ENCODE measurements at places on chromosomes 16 and 17.

DNA sequence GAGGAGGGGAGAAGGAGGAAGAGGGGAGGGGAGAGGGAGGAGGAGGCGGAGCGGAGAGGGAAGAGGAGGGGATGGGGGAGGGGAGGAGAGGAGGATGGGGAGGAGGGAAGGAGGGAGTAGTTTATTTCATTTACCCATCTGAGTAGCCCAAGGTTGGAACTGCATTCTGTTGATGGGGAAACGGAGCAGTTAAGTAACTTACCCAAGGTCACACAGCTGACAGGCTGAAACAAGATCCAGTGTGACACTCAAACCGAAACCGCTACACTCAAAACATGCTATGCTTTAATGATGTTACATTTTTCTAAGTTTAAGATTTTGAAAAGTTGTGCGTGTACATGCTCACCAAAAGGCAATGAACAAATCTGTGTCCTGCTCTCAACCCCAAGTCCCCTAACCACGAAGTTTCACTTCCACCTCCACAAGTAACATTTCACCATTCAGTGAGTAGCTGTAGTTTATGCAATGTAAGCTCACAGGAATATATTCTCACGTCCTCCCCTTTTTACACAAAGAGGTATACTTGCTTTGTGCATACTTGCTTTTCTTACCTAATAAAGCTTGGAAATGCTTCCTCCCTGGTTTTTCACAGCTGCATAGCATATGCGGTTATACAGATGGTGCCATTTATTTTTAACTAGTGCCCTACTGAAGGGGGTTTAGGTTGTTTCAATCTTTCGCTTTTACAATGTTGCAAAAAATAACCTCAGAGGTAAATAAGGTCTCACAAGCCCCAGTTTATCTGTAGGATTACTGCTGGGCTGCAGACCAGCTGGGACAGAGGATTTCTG is 275.3 kb downstream of the PARN start:
- no peak for DNase-seq

DNA sequence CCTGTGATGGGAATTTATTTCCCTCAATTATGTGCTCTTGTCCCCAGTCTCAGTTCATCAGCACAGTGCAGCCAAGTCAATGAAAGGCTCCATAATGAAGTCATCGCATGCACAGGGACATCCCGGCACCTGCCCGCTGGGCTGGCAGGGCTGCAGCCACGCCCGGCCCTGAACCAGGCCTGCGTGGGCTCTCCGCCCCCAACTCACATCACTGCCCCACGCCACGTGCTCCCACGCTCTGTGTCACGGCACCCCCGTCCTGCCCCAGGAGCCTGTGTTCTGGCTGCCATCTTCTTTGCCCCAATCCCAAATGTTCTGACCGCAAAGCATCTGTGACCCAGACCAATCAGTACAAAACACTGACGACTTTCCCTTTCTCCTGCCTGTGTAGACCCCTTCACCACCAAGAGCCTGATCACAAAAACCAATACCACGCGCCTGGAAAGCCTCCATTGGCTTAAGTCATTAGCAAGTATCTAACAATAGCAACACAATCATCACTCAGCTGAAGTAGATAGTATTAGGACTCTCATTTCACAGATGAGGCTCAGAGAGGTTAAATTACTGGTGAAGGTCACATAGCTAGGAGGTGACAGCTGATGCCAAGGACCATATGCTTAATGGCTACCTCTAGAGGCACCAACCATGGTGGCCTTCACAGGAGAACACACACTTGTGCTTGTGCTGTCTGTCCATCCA is 202.5 kb downstream of the ZFHX3 start:
- DNase-seq, result no peak

DNA sequence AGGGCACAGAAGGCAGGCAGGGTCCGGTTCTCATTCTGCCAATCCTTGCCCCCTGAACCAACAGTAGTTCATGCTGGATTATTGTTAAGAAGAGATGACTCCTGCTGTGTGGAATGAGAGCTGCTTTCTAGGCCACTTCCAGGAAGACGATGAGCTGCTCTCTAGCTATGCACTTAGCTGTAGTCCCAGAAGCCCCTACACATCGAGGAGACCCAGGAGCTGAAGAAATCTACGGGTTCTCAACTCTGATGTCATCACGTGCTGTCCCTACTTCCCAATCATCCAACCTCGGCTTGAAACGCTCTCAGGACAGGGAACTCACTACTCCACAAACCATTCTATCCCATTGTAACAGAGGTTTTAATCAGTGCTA is 29.0 kb upstream of the EMP2 start:
- no peak for DNase-seq

GRCh38 chr17:27494192-27495091 is 38.2 kb downstream of the KSR1 start:
- DNase-seq, result no peak

- DNase-seq, result no peak
Measured at GRCh38 chr16:57503366-57503765, 17.1 kb upstream of the DOK4 start.

GRCh38 chr16:79062821-79063220 is 537.7 kb downstream of the MAF start:
- DNase-seq, result no peak

GRCh38 chr16:61057635-61058034 is 978.6 kb downstream of the CDH8 start:
- no peak for DNase-seq

DNA sequence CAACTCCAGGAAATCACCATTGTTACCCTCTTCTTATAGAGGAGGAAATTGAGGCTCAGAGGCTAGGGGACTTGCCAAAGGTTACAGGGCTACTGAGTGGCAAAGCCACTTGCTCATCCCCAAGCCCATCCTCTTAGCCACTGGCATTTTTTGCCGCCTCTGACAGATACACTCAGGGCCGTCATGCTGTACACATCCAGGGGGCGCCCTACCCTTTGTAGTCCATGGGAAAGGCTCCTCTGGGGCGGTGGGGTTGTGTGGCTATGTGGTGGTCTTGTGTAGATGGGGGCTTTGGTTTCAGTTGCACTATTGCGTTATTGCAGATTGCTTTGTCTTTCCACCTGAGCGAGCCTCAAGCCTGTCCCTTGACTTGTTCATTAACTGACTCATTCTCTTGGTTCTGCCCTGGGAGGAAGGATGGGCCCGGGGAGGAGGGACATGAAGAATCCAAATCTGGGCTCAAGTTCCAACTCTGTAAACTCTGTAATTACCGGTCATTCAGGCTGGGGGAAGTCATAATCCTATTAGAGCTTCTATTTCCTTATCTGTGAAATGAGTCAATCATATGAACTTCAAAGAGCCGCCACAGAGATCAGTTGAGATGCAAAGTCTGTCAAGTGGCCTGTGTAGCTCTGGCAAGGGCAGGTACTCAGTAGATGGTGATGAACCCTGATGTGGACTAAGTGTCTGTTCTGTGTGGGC is 2.8 kb downstream of the NOS2 start:
- DNase-seq, result no peak

DNA sequence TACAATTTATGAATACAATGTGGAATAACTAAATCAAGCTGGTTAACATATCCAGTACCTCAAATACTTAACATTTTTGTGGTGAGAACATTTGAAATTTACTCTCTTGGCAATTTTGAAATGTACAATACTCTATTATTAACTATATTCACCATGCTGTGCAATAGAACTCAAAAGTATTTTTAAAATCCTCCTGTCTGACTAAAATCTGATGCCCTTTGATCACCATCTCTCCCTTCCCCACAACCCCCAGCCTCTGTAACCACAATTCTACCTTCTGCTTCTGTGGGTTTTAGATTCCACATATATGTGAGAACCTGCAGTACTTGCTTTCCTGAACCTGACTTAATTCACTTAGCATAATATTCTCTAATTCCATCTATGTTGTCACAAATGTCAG is 71.6 kb upstream of the ALOX12 start:
- DNase-seq, result no peak

DNA sequence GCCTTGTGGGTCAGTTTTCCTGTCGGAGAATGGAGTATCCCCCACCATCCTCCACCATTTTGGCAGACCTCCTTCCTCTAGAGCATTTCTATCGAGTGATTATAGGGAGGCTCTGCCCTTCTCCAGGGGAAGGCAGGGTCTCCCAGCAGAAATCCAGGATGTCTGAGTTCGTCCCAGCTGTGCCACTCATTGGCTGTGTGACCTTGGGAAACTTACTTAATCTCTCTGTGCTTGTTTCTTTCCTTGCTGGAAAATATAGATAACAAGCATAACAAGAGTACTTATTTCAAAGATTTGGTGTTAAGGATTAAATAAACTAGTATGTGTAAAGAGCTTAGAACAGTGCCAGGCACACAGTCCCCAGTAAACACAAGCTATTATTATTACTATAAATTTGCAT is 14.8 kb downstream of the ATP2A3 start:
- DNase-seq, result no peak

- no peak for DNase-seq
Measured at GRCh38 chr17:57284583-57284982, 28.3 kb downstream of the MSI2 start.

DNA sequence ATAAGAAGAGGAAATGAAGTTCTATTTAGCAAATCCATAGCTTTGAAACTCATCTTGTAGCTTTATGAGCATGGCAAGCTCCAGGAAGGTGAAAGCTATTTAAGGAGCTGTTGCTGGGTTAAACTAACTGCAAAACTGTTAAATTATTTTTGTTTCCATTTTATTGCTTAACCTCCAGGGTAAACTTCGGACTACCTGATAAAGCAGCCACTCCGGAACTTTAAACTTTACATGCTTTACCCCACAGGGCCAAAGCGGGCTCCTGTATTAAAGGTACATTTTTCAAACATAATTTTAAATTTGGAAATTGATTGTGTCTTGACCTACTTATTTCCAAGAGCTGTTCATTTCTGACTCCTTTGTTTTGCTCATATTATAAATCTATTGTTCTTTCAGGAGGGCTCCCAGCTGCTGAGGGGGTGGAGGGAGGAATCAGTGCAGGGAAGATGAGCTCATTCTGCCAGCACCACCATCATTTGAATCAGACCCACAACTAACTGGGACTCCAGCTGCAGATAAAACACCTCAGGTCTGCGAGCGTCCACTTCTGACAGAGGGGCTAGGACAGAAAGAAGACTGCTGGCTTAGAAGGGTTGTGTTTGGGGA is 157.9 kb downstream of the IRX3 start:
- DNase-seq, result no peak

GRCh38 chr16:11756248-11756647 is 13.6 kb upstream of the TXNDC11 start:
- DNase-seq, result no peak

DNA sequence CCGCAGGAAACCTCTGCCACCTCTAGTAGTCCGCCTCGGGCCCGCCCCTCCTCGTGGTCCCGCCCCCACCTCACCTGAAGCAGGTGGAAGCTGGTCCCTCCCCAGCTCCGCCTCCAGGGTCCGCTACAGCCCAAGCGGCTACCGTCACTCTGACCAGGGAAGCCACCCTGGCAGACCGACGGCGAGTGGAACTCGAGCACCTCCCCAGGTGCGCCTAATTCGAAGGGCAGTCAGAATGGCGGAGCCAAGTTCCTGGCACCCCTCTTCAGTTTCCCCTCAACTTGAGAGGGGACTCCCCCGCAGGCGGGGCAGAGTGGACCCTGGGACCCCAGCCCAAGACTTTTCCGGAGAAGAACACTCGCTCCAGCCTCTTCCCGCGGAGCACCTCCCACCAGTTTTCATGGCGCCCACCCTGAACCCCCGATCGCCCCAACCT is 507 bp downstream of the FHOD1 start:
- no peak for DNase-seq

DNA sequence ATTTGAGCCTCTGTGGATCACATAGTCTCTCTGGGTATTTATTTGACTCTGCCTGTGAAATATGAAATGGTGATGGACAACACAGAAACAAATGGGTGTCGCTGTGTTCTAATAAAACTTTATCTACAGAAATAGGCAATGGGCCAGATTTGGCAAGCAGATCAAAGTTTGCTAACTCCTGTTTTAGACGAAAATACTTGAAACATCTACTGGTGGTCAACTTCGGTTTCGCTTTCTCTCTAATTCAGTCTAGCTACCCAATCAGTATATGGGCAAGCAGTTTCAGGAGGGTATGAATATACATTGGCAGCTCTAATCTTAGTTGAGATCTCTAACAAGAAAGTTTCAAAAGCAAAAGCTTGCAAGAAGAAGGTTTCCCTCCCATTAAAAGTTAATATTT is 60.1 kb upstream of the DYNLRB2 start:
- no peak for DNase-seq

DNA sequence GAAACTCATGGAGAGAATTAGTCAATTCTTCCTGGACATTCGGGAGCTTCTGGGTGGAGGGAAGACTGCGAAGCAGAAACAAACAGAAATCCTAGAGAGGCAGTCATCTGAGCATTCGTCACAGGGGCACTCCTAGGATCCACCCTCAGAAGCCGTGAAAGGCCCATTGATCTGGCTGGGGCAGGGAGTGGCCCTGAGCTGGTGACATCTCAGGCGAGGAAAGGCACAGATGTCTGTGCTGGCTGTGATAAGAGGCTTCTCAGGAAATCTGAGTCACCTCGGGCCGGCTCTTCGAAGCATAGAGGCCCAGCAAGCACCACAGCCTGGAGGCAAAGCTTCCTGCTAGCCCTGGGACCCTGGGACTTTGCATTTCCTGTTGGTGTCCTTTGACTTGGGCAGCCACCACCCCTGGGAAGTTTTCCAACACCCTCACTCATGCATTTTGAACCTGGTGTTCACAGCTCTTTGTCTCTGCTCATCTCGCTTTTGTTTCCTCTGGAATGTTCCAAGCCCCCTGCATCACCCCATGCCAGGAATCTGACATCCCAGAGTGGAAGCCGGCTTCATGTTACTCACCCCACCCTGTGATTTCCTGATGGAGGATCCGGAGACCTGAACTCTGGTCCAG is 23.3 kb upstream of the CDRT4 start:
- DNase-seq, result no peak

- no peak for DNase-seq
Measured at GRCh38 chr17:82429824-82430223, 11.4 kb upstream of the OGFOD3 start.

- DNase-seq, result no peak
Measured at GRCh38 chr16:81278526-81278925, 36.2 kb upstream of the GAN start.

DNA sequence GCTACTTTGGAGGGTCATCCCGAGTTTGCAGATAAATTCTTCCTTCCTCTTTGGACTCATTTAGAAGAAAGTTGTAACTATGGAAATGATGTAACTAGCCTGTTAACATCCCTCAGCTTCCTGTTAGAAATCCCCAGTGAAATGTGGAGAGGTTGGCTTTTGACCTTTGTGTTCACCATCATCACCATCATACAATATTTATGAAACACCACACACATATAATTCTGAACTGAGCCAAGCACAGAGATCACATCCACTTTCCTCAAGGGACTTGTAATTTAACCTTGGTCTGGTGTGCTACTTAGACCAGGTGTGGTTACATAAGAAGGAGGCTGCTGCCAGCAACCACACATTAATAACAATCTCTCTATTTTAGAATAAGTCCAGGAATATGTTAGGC is 2.5 kb downstream of the CAPNS2 start:
- no peak for DNase-seq

DNA sequence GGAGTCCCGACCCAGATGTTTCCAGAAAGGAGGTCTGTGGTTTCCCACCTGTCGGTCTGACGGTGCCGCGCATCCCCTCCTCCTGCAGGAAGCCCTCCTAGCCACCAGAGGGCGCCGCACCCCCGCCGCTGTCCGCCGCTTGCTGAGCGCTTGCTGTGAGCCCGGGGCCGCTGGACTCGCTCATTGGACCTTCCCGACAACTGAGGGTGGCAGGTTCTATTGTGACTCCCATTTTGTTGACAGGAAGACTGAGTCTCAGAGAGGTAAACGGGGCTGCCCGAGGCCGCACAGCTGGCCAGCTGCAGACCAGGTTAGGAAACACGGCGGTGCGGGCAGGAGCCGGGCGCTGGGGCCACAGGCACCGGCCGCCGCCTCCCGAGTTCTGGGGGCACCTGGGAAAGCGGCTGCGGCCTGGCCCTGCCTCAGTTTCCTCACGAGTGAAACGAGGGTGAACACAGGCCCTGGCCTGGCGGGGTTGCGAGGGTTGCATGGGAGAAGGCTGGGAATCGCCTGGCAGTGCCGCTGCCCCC is 191.1 kb upstream of the CIBAR2 start:
- peak; percentile 61 for DNase-seq
